Osteocyte (in vitro differentiated cells): ENCODE measurements at places on chromosomes 1 and 21.
A peak's percentile ranks its signal among the peaks of the same experiment; 100 is the strongest.

- no peak for DNase-seq
Measured at GRCh38 chr1:199123615-199124014, 484.8 kb downstream of the PTPRC start.

DNA sequence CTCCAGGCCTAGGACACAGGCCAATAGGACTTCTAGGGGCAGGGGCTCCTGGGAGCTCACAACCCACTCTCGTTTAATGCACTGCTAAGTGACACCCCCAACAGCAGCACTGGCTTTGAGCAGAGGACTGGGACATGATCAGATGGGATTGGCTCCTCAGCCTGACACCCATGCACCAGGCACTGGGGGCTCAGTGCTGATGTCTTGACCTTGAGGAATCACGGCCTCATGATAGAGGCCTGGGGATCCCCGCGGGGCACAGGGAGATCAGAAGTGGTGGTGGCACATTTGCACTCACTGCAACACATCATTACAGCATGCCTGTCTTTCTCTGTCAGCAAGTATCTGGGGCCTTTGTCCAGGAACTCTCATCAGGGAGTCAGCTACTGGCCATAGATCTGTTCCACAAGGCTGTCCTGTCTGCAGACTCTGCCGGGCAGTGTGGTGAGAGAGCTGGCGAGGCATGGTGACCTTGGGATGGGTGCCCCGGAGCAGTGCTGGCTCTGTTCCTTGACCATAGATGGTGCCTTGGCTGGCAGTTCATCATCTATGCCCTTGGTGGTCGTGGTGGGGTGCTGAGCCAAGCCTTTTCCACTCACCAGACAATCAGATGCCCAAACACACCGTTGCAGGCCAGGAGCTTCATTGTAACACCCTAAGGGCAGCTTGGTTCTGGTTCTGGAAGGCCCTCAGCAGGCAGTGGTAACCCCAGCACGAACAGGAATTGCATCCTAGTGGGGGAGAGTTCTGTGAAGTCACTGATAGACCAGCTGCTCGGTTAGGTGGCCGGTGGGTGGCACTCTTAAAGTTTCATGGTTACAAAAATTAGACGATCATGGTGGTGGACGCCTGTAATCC is 22.2 kb upstream of the PARP1 start:
- DNase-seq = no peak

DNA sequence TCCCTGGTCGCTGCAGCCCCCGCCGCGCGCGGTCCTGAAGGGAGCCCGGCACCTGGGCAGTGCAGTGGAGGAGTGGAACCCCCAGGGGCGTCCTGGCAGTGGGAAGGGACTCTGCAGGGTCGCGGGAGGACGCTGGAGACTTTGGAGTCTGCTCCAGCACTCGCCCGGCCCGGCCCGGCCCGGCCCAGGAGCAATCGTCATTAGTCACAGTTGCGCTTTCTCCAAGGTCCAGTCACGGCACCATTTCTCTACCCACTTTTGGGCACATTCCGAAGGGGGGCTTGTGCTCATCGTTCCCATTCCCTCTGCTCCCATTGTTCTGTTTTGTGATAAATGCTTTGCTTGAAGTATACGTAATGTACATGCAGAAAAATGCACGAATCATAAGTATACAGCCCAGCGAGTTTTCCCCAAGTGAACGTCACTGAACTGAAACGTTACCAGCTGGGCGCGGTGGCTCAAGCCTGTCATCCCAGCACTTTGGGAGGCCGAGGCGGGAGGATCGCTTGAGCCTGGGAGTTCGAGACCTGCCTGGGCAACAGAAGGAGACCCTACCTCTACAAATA is 999 bp downstream of the THAP3 start:
- no peak for DNase-seq

GRCh38 chr1:189962181-189962580 is 515.5 kb downstream of the BRINP3 start:
- DNase-seq = no peak

DNA sequence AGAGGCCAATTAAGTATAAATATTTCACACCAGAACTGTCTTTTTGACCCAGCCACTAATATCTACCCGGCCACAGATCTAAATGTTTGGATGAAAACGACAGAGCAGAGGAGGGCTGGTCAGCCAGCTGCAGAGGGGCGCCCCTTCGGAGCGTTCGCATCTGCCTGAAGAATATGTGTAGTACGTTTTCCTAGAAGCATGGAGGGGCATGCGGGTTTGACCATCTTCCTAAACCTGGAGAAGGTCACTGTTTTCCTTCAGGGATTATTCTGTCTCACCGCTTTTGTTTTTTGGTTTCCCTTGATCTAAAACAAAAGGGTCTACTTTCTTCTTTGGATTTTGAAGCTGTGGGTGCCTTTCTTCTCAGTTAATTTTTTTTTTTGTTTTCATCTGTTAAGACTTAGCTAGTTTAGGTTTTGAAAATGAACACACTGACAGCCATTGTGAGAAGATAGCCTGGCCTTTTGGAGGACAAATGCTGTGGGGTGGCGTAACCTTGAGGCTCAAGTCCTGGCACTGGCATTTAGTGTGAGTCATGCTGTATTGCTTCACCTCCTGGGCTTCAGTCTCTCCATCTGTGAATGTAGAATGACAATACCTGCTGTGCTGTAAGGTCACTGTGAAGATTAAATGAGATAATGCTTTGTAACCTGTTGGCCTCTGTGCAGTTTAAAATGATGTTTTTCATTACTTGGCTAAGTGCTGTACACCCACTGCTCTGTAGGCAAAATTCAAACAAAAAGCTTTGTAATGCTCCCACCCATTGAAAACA is 74.1 kb upstream of the IRF2BP2 start:
- peak; percentile 46 for DNase-seq
